ENCODE measurements at places on chromosomes 12 and 14.

GRCh38 chr12:72025524-72025923 lies 86.9 kb downstream of the TPH2 start:
- no peak for DNase-seq

DNA sequence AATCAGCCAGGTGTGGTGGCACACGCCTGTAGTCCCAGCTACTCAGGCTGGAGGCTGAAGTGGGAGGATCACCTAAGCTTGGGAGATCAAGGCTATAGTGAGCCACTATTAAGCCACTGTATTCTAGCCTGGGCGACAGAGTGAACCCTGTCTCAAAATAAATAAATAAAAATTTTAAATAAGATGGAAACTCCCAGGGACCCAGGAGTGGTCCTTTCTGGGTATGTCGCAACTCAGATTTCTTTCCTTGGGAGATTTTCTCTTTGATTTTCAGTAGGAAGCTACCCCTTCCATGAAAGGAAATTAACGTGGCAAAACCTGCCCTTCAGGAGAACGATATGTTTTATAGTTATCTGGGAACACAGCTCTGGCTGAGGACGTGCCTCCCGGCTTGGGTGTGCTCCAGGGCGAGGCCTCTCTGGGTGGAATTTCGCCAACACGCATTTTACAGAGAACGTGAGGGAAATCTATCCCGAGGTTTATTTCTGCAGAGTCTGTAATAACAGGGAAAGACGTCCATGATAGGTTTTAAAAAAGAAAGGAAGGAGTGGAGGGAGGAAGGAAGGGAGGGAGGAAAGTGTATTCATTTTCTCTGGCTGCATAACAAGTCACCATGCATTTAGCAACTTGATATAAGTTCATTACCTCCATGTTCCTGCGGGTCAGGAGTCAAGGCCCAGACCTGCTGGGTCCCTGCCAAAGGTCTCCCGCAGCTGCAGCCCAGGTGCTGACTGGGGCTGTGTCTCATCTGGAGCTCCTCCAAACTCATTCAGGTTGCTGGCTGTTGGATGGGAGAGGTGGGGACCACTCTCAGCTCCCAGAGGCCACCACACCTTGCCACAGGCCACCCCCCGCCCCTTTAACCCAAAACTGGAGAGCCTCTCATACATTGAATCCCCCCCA lies 80.6 kb upstream of the GSC start:
- no peak for DNase-seq

- DNase-seq, result no peak
These were observed 56.3 kb downstream of the TMEM121 start for GRCh38 chr14:105582639-105583038.

DNA sequence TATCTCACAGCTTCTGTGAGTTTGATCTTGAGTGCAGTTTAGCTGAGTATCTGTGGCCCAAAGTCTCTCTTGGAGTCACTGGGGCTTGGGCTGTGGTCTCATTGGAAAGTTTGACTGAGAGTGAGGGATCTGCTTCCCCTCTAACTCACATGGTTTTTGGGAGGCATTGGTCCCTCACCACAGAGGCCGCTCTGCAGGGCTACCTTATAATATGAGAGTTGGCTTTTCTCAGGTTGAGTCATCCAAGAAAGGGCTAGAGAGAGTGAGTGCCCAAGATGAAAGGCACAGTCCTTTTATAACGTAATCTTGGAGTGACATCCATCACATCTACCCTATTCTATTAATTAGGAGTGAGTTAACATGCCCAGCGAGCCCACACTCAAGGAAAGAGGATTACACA lies 175.8 kb downstream of the SLC41A2 start:
- DNase-seq, result no peak

Data from BJ (cell line).